HT1080 (cell line): ENCODE measurements at places on chromosomes 6 and 20.
A peak's percentile ranks its signal among the peaks of the same experiment; 100 is the strongest.

DNA sequence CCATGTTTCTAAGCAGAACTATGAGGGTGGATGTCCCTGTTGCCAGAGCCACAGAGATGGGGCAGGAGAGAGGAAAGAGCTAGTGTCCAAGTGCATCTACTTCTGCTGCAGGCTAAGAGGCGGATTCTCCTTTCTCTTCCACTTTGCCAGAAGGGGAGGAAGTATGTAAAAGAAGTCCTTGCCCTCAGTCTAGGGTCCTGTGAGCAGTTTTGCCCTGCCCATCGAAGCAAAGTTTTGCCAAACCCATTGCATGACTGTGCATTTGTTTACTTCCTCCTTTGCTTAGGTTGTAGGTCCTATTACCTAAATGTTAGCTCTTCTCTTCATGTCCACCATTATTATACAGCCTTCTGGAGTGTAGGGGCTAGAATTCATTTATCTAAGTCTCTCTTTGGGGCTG lies 106.2 kb upstream of the ARMC2 start:
- peak; percentile 7 for DNase-seq

DNA sequence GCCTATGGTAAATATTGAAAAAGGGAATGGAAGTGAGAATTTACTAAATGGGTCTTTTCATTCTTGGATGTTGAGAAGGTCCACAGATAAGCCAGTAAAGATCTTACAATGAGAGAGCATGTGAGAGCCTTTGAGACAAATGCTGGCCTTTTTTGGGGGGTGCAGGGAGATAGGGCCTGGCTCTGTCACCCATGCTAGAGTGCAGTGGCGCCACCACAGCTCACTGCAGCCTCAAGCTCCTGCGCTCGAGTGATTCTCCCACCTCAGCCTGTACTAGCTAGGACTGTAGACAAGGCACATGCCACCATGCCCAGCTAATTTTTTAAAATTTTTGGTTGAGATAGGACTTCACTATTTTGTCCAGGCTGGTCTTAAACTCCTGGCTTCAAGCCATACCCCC lies 63.2 kb upstream of the TMEM181 start:
- no peak for DNase-seq

GRCh38 chr6:159788753-159789376 lies 537 bp downstream of the TCP1 start:
- peak; percentile 13 for DNase-seq

DNA sequence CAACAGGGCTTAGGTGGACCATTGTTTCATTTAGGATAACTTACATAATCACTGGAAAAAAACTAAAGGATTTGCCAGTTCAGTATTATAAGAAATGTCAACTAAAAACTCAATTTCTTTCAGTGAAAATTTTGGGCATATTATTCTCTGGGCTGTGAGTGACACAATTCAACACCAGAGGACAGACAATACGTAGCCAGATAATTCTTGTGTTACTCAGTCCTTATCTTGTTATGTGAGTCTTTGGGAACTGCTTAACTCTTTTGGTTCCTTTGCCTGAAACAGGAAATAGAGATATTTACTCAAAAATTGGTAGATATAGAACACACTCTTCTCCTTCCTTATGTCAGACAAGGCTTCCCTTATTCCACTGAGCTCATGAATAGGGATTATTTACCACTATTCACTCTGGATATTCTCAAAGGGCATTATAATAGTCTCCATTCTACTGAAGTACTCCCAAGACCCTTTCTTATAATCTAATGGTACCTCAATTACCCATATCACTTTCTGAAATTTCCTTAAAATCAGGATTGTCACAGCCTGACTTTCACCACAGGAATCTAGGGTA lies 4.9 kb upstream of the BEND6 start:
- no peak for DNase-seq

GRCh38 chr6:157333956-157334355 lies 10.6 kb upstream of the TMEM242 start:
- no peak for DNase-seq

GRCh38 chr6:154885214-154885613 lies 109.9 kb upstream of the TIAM2 start:
- DNase-seq, result no peak

- peak; percentile 40 for DNase-seq
These were observed 274.8 kb downstream of the LRFN2 start for GRCh38 chr6:40312213-40313015.

DNA sequence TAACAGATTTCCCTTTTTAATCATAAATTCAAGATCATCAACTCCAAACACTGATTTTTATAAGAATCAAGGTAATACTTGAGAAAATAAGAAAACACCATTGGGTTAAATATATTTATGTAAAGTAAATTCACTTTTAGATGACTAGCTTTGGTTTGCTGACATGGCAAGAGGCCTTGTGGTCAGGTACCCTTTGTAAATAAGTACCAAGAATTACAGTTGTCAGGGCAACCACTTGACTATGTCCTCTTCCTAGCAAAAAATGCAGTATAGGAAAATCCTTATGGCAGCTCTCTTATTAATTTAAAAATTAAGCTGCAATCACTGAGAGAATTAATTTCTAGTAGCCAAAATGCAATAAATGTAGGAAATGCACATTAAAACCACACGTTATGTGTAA lies 153.8 kb downstream of the INSM1 start:
- no peak for DNase-seq

DNA sequence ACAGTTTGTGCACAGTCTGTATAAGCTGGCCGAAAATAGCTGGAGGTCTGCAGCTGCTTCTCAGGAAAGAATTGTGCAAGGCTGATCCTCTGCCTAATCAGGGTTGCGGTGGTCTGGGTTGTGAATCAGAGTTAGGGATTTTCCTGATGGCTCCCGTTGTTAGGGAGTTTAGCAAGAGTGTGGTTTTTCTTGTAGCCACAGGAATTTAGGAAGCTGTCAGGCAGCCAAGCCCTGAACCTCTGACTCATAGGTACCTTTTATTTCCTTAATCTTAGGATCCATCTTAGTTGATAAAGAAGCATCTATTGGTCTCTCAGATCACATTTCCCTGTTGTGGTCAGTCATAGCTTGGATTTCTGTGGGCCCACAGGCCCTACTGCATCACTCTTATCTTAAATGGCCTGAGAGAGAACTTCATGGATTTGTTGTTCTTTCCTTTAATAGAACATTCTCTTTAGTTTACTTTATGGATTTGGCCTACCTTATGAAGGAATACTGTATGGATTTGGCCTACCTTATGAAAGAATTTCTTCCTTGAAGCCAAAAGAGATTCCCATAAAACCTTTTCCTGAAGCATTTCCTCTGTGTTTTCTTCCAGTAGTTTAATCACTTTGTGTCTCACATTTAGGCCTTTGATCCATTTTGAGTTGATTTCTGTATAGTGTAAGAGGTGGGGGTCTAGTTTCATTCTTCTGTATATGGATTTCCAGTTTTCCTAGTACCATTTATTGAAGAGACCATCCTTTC lies 10.3 kb downstream of the KIF25 start:
- DNase-seq, result peak; percentile 98

- no peak for DNase-seq
These were observed 222.6 kb downstream of the EYA4 start for GRCh38 chr6:133463790-133464189.

DNA sequence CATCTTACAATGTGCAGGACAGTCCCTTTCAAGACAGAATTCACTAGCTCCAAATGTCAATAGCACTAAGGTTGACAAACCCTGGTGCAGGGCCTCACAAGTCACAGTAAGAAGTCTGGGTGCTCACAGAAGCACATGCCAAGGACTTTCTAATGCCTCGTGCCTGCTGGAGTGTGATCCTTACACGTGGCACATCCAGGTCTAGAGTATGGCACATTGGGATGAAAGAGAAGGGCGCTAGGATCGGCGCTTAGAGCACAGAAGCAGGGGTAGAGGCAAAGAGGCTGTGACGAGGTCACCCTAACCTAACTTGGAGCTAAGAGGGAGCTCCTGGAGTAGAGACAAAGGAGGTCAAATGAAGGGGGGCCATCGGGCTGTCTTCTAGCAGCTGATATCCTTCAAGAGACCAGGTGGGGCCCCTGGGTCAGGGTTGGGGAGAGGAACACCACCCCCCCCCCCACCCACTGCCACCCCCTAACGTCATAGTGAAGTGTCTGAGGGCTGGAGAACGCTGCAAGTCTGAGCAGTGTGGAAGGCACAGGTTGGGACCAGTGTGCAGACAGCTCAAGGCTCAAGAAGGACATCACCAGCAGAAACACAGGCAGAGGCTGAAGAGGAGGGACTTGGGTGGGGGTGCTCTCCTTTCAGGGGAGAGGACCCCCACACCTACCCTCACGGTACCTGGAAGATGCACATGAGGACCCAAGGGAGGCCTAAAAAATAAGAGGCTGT lies 97.8 kb upstream of the MRPS10 start:
- DNase-seq, result no peak

DNA sequence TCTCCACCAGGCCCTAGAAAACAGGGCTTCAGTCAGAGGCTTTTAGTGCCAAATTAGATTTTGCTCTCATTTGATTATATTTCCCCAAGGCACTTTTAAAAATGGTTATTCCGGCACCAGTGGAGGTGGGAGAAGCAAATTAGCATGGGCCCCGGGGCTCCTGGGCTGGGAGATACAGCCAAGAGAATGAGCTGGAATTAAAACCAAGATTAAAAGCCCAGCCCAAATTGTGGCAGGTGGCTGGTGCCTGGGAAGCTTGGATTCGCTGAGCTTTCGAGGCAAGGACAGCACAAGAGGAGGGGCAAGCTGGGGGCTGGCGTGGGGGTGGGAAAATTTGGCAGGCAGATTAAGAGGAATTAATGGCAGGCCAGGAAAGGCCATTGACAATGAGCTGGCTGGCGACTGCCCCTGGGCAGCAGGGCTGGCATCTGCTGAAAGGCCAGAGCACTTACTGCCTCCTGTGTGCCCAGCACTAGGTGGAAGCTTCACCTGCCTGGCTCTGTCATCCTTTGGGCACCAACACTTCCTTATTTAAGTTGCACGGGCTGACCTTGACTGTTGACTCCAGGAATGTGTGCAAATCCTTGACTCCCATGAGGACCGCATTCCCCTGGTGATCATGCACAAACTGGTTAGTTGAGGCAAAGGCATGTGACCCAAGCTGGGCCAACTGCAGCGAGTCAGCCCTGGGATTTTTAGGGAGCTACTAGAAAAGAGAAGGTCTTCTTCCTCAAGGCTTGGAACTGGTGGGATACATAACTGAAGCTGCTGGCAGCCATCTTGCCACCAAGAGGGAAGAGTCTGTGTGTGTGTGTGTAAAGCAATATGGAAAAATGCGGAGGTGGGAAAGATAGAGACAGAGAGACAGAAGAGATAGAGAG lies 76.1 kb downstream of the SULF2 start:
- no peak for DNase-seq

GRCh38 chr6:36985417-36985807 lies 584 bp downstream of the MTCH1 start:
- DNase-seq, result no peak

GRCh38 chr20:57908704-57909630 lies 199.2 kb upstream of the PMEPA1 start:
- no peak for DNase-seq

- DNase-seq, result no peak
These were observed 34.6 kb downstream of the TAF8 start for GRCh38 chr6:42084889-42085288.

DNA sequence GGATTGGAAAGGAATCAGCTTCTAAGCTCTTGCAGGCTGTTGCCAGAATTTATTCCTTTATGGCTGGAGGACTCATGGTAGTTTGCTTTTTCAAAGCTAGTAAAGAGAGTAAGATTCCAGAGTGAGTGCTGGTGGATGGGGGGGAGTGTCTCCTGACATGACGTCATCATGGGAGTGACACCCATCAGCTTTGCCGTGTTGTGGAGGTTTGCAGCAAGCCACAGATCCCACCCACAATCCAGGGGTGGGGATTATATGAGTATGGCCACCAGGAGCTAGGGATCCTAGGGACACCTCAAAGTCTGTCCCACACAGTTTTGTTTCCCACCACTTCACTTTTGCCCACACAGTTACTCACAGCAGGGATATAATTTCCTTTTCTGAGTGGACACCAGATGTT lies 28.7 kb upstream of the PMEPA1 start:
- DNase-seq, result no peak

DNA sequence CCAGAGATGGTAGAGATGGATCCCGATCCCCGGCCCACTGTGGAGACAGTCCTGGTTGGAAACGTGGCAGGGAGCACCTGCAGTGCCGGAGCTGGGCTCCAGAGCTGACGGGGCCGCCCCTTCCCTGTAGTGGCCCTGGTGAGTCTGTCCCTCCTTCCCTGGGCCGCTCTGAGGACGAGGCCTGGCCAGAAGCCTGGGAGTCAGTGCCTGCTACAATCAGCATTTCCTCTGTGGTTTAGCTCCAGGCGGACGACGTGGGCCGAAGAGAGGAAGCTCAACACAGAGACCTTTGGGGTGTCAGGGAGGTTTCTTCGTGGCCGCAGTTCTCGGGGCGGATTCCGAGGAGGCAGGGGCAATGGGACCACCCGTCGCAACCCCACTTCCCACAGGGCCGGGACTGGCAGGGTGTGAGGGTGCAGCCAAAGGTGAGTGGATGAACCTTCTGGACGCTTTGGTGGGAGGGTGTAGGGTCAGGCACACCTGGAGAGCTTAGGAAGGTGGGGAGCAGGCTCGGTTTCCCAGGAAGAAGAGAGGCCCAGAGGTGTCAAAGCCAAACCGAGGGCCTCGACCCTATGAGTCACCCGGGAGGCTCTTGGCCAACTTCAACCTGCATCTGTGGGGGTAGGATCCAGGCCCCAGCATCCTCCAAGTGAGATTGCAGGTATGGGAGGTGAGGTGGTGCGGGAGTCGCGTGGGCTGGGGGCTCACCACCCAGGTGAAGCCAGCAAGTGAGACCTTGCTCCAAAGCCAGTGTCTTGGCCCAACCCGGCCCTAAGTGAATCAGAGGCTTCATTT lies 9.9 kb downstream of the PSMA7 start:
- no peak for DNase-seq

DNA sequence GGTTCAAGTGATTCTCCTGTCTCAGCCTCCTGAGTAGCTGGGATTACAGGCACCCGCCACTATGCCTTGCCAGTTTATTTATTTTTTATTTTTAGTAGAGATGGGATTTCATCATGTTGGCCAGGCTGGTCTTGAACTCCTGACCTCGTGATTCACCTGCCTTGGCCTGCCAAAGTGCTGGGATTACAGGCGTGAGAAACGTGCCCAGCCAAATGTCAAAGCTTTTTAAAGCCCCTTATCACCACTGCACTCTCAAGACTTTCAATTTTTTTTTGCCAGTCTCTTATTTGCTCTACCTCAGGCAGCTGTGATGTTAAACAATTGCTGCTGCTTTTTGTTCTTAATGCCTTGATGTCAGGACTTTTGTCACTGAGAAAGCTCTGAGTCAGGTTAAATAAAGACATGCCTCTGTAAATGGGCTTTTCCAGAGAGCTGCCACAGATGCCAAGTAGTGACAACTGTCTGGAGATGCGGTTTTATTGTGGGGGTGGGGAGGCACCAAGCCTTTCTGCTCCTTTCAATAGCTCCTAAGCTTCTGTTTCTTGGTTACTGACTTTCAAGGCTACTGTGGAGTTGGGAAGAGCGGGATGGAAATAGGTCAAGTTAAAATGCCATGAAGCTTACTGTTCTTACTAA lies 29.2 kb downstream of the RSPH3 start:
- no peak for DNase-seq

DNA sequence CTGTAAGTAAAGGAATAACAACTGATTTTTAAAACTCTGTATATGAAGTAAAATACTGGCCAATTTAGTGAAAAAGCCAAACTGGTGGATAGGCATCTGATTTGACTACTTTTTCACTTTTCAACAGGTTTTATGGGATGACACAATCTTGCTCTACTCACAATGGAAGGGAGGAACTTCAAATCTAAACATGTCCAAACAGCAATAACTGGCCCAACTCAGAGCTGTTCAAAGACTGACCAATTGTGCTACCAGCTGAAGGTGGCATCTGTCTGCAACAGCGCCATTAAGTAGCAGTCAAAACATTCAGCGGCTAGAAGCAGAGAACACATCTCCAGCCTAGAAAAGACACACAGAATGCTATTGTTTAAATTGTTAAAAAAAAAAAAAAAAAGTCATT lies 44.6 kb downstream of the SESN1 start:
- peak; percentile 5 for DNase-seq

GRCh38 chr20:21303872-21304586 lies 898 bp downstream of the XRN2 start:
- no peak for DNase-seq
